NCI-H510A treated with DMSO at 0.1 percent for 48 hours (cell line): ENCODE measurements at places on chromosomes 5 and 9.

DNA sequence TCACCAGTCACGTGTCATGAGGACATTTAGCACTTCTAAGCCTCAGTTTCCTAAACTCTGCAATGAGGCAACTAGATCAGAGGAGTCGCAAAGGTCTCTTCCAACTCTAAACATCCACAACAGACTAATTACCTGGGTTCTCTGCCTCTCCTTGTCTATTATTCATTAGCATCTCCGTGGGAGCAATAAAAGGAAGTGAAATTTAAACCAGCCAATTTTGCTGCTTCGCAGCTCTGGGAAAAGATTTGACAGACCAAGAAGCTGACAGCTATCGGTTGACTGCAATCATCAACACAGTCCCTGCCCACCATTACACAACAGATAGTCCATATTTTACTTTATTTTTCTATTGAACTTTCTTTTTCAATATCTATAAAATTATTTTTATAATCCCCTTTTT lies 308.9 kb downstream of the NR2F1-AS1 start:
- DNase-seq, result no peak

DNA sequence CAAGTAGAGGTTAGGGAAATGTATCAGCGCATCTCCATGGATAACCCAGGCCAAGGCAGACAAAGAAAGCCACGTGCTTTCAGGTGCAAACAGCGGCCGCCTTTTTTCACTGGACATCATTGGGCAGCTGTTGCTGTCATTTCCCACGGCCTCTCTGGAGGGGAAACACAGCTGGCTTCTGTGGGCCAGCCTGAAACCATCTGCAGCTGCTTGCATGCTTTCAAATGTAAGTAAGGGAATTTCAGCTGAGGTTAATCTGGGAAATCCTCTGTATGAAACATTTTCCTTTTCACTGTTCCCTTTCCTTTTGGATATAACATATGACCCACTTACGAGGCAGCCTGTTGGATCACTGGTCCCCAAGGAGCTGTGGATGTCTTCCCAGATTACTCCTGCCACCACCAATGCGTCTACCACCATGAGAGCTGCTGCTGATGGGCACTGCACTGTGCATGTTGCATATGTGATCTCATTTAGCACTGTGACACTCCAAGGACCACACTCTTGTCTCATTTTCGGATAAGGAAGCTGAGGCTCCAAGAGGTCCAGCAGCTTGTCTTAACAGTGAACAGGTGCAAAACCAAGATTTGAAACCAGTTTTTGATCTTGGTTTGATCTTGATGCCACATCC lies 106.3 kb downstream of the C9orf152 start:
- no peak for DNase-seq

- DNase-seq, result peak; percentile 33
Measured at GRCh38 chr5:72244862-72245371, 75.1 kb downstream of the MRPS27 start.

- no peak for DNase-seq
Measured at GRCh38 chr9:7067169-7067568, 309.4 kb downstream of the KDM4C start.

DNA sequence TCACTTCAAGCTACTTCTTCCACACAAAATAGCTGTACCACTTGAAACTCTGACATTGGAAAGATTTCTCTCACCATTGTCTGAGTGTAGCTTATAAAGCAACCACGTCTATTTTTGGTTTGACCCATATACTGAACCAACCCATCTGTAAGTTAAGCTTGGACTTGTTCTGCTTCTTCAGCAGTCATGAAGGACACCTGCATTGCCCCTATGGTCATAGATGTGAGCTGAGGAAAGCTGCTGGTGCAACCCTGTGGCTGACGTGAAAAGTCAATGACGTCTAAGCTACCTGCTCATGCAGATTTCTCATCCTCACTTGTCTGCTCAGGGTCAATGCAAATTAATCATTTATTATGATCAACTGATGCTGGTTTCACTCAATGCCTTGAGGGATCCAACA lies 417.4 kb downstream of the CETN3 start:
- DNase-seq, result no peak

DNA sequence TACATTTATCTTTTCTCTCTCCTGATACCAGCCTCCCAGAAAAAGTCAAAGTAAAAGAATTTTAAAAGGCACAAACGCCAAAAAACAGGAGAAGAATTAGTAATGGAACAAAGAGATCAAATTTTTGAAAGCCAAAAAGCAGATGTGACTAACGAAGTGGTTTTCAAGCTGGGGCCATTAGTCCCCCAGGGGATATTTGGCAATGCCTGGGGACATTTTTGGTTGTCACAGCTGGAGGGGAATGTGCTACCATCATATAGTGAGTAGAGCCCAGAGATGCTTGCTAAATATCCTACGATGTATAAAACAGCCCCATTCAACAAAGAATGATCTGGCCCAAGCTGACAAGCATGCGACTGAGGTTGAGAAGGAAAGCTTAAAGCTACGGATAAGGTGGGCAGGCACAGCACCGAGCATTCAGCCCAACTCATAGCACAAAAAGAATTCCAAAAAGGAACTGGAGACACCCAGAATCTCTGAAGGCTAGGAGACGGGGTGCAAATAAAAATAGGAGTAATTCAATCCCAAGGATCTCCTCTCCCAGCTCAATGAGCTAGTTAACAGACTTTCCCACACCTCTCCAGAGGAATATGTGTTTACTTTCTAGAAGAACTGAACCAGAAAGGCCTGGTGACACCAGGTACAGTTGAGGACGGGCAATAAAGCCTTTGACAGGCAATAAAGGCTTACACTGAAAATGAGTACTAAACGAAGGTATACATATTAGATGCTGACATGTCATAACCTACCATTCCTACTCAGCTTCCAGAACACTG lies 269.0 kb downstream of the DENND1A start:
- no peak for DNase-seq

DNA sequence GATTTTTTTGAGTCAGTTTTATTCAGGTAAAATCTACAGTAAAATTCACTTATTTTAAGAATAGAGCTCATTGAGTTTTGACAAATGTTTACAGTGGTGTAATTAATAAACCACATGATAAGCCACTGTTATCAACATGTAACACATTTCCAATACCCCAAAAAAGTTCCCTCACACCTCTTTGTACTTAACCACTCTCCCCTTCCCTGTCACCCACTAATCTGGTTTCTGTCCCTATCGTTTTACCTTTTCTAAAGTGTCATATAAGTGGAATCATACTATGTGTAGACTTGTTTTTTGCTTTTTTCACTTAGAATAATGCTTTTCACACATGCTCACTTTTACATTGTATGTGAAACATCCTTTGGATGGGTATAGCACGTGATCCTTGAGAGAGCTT lies 127.2 kb downstream of the KDM4C start:
- no peak for DNase-seq

GRCh38 chr9:137784046-137784445 lies 93.5 kb upstream of the CACNA1B start:
- no peak for DNase-seq

- no peak for DNase-seq
Measured at GRCh38 chr5:142639455-142639854, 46.4 kb downstream of the FGF1 start.
